ENCODE measurements at places on chromosomes 5 and 9.

GRCh38 chr5:88503406-88503805 lies 234.8 kb upstream of the TMEM161B start:
- no peak for DNase-seq

DNA sequence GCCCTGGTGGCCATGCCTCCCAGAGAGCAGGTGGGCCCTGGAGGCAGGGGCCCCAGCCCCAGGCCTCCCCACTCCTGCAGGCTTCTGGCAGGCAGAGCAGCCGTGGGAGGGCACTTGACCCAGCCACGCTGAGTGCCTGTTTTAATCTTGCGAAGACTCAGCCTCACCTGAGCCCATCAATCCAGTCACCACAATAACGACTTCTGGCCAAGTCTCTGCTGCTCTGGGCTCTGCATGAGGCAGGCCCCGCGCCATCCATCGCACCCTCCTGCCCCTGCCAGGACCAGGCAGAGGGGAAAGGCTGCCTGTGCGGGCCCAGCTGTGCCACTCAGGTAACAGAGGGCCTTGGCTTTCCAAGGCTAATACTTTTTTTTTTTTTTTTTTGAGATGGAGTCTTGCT lies 32.8 kb downstream of the RASGEF1C start:
- DNase-seq, result no peak

GRCh38 chr5:60856066-60856465 lies 12.0 kb upstream of the ELOVL7 start:
- peak; percentile 12 for DNase-seq

DNA sequence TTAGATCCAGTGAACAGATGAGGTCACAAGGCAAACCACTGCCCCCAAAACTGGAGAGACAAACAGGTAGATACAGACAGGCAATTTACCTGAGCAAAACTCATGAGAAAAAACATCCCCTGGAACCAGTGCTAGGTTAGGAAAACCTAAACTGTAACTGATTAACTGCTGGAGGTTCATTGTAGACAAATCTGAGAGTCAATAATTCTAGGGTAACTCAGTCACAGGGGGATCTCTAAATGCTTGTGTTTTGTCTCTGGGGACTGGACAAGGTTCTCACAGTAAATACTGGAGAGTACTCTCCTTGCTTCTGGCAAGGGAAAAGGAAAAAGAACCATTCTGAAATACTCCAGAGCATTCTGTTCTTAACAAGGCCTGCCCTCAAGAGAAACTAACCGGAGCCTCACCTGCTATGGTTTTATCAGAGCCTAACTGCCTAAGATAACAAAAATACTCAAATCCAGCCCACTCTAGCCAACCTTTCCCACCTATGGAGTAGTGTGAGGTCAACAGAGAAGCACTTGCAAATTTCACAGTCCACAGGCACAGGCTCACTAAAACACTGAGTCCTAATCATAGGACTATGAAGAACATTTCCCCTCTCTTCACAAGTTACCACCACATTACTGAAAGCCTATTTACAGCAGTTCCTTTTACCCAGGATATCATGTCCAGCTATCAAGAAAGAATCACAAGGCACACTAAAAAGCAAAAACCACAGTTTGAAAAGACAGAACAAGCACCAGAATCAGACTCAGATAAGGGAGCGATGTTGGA lies 139.9 kb upstream of the ACOT12 start:
- DNase-seq, result peak; percentile 9

GRCh38 chr9:116405321-116405720 lies 251.7 kb downstream of the PAPPA start:
- DNase-seq, result no peak

GRCh38 chr5:166058660-166059059 lies 2232.8 kb upstream of the WWC1 start:
- DNase-seq, result no peak

DNA sequence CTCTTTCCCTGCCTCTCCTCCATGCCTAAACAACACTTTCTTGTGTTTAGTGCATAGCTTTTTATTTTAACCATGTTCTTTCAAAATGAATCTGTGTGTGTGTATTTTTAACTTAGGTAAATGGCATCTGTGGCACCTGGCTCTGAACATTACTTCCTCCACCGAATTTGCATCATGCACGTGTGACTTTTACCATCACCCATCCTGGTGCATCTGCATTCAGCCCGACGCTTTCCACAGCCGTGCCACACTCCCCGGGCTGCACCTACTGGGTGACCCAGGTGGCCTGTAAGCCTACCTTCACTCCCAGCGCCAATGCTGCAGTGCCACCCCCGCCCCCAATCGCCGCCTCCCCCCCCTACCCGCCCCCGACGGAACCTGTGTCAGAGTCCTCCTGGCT lies 12.7 kb upstream of the FCN1 start:
- DNase-seq, result no peak

DNA sequence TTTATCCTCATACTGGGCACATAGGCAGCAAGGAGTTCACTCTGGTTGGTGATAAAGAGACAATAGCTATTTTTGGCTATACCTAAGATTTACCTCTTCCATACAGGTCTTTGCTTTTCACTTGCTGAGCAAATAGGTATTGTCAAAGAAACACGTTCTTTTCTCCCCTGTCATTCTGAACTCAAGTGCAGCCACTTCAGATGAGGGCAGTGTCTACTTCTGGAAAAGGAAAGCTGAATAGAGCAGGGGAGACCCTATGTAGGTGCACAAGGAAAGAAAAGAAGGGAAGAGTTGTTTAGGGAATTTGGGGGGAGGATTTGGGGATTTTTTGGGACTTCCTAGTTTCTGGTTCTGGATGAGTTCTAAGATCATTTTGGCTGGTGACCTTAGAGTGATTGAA lies 109.6 kb downstream of the ATP10B start:
- DNase-seq, result no peak

- DNase-seq, result no peak
Measured at GRCh38 chr9:135544981-135545635, 818 bp upstream of the OBP2A start.

DNA sequence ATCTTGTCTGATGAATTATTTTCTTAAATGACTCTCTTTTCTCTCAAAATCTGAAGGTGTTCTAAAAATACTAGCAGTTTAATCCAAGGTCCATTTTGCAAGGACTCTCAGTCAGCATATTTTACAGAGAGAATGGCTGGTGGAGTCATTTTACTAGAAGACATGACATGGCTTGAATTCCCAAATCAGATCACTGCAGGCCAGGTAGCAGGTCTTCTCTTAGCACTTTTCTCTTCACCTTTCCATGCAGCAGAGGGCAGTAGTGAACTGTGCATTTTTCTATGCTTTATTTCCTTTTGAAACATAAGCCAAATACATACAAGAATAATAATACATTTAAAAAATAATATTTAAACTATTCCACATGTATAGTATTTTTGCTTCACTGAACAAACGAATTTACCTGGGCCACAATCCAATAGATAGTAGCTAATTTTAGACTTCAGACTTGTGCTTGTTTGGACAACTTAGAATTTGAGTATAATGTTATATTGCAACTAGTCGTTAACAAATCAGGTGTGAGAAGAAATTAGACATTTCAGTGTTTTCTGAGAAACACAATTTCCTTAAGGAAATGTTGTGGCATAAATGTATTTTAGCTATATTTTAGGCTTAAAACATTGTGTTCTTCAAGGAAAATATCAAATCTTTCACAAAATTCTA lies 289.4 kb upstream of the DAB2 start:
- peak; percentile 84 for DNase-seq

DNA sequence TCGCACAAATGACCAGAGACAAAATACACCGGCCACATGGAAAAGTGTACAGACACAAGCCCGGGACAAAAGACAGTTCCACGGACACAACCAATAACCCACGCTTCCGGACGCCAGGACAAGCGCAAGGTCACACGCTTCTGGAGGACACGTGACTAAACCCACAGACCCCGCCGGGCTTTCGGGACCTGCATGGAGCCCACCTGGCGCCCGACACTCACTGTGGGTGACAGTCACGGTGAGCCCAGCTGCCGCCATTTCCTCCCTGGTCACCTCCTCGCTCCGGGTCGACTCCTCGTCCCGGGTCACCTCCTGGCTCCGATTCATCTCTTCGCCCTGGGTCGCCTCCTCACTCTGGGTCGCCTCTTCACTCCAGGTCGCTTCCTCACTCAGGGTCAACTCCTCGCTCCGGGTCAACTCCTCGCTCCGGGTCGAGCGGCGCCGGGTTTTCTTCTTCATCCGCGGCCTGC lies 470 bp downstream of the BAG1 start:
- DNase-seq, result no peak

- DNase-seq, result no peak
Measured at GRCh38 chr5:151357097-151357496, 9.7 kb upstream of the SLC36A2 start.

- DNase-seq, result no peak
Measured at GRCh38 chr5:119011186-119011585, 22.8 kb upstream of the DTWD2 start.

DNA sequence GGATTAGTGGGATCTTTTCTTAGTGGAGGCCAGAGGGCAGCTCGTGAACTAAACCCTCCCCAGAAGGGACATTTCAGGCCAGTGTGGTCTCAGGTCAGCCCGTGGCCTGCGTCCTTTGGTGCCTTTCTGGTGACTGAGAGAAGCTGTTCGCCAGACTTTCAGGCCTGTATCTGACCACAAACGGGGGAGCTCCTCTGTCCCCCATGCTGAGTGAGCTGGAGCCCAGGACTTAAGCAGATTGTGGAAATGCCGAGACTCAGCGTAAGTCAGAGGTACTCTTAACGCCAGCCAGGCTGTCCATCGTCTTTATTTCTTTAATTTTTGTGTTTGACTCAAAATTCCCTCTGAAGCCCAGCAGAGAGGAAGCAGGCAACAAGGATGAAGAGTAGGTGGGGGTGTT lies 54.8 kb upstream of the NCS1 start:
- DNase-seq, result no peak

DNA sequence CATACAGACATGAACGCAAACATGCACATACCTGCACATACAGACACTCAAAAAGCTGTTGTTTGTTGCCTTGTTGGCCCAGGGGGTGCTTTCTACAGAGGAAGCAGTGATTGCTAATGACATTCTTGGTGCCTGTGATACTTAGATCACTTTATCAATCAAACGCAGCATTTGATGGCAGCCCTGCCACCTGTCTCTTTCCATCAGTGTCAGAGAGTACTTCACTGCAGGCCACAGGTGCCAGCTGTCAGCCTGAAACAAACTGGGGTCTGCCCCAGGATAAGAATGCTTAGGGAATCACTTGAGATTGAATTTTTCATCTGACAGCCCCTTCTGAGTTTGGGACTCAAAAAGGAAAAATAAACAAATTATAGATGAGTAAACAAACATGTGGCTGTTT lies 388.9 kb upstream of the SGCD start:
- DNase-seq, result no peak

DNA sequence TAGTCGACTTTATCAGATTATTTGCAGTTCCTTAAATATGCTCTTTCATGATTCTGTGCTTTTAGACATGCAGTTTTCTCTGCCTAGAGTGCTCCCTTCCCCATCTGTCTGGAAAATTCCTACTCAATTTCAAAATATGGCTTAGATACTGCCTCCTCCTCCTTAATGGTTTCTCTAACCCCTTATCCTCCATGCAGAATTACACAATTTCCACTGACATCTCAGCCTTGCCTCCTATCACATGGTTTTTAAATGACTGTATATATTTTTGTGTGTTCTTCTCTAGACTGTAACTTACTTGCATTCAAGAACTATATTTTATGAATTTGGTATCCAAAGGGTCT lies 85.2 kb downstream of the SLC44A1 start:
- DNase-seq, result peak; percentile 44

- no peak for DNase-seq
Measured at GRCh38 chr9:136527721-136528710, 17.8 kb downstream of the NOTCH1 start.

- DNase-seq, result peak; percentile 94
Measured at GRCh38 chr9:129174724-129175514, 3.1 kb downstream of the IER5L start.

- DNase-seq, result no peak
Measured at GRCh38 chr9:123893115-123893514, 36.8 kb downstream of the DENND1A start.

DNA sequence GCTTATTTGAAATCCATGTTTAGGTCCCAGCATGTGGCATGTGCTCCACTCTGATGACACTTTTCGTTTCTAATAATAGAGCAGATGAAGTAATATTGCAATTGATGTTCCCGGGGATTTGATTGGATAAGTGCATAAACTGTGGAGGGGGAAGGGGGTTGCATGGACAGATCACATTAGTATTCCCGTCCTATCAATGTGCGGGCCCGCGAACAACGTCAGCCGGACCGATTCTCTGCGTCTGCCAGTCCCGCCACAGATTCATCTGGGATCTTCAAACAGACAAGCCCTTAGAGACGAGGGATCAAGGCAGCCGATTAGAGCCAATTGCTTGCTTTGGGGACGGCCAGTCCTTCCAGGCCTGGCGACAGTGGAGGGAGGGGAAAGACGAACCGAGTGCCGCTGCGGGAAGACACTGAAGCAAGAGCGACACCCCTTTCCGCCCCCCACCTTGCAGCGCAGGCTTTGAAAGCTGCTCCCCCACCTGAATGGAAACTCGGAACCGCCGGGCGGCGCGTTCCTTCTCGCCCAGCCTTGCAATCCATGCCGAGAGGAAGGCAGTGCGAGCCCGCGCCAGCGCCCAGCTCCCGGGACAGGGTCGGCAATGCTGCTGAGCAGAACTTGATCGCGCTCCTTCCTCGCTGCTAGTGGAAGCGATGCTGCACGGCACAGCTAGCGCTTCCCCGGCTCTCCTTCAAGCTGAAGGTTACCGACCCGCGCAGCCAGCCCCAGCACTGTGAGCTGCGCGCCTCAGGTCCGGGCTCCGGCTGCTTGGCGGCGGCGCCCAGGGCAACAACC lies at the start of gene RGS7BP:
Gene RGS7BP, plus strand, starts transcription at position 247 of the 798 bp plus-strand sequence. CDS start 610 bp downstream, outside the sequence.
- peak; percentile 23 for DNase-seq

DNA sequence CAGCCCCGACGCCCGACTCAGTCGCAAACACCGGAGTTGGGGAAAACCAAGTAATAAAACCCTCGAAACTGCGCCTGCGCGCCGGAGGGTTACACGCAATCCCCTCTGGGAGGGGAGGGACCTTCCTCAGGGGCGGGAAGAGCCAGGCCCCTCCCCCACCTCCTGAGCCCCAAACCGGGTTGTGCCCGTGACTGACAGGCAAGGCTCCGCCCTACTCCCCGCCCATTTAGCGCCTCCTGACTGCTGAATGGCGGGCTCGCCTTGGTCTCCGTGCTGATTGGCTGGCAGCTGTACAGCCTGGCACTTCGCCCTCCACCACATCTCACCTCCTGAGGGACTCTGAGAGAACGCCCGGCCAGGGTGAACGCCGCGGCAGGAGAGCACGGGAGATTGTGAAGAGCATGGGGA lies at the start of gene PRDM9:
Gene PRDM9, plus strand, starts transcription at position 332 of the 408 bp plus-strand sequence. CDS start 1,425 bp downstream, outside the sequence.
- DNase-seq, result no peak

- peak; percentile 25 for DNase-seq
Measured at GRCh38 chr9:130998597-130999244, 10.3 kb upstream of the LAMC3 start.
